ENCODE measurements at places on chromosomes 3 and 15.

- no peak for DNase-seq
Measured at GRCh38 chr15:31098953-31099740, 2.4 kb downstream of the TRPM1 start.

DNA sequence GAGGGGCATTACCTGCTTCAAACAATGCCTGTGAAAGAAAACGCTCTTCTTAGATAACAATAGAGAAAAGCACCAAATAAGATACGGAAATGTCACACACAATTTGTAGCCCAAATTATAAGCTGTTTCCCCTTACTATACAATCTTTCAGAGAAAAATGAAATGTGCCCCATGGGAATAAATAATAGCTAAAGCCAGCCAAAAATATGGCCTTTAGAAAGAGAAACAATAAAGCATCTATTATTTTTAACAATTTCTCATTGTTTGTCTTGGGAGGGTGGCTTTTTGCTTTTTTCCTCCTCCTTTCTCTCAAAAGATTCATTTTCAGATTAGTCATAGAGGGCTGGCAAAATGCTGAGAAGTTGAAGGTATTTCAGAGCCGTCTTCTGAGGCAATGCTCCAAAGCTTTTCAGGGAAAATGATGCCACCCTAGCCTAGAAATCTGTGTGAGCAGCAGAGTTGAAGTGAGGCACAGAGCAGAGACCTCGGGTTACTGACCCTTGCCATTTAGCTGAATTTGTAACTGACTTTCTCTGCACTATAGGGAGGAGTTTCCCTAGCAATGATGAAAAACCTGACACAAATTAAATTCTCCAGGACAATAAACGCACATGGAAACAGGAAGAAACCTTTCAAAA, 86.3 kb upstream of the PRICKLE2 start:
- no peak for DNase-seq

DNA sequence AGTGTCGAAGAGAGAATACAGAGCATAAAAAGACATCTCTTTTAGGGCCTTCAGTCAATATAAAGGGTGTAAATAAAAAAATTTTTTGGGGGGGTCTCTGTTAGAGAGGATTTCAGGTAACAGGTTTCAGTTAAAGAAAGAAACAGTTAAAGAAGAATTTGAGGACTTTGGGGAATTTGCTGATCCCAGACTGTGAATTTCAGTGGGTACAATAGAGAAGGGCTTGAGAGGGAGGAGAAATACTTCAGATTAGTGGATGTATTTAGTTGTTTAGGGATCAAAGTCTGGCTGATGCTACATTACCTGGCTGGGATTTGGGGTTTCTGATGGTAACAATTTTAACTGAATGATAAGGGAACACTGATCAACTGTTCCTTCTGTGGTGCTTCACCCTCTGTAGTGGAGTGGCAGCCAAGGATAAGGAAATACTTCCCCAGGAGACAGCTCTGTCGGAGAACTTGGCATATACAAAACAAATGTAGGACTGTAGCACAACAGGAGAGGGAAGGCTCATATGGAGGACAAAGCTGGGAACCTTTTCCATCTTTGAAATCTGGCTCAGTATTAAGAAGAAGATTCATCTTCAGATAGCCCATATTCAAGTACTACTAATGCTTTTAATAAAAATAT, 79.2 kb downstream of the MEF2A start:
- DNase-seq = no peak

GRCh38 chr3:111595232-111595631, at the start of gene ZBED2:
Gene ZBED2, minus strand, starts transcription at chr3:111595346. Its CDS starts 1,145 bp downstream, at chr3:111594201.
- DNase-seq = no peak

DNA sequence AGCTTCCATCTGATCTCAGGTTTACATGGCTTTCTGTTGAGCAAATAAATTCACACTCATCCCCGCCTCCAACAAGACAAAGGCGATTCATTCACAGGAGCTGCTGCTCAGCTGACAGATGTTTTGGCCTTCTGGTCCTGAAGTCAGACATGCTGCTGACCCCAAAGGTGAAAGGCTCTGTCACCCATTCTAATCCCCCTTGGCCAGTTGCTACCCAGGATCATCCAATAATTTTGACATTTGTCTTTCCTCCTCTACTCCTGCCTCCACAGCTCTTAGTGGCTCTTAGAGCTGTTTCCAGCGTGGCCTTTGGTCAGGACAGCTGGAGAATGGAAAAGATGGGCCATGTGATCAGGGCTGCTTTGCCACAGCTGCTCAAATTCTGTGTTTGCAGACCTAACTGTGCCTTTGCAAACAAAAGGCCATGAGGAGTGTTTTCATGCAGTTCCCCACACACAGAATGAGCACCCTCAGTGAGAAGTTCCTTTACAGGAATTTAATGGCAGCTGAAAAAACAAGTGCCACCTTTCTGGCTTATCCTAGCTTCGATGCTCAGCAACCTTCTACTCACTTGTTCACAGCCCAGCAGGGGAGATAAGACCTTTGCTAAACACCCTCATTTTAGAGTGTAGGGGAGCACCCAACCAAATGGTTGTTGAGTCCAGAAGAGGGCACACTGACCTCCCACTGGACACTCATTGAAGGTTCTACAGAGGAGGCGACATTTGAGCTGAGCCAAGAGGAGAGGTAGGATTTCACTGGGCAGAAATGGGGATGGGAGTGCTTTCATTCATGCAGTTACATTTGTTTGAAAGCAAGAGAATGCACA, 39.0 kb downstream of the CYP19A1 start:
- DNase-seq = no peak

- DNase-seq = no peak
Measured at GRCh38 chr3:69422751-69423150, 36.9 kb upstream of the FRMD4B start.

DNA sequence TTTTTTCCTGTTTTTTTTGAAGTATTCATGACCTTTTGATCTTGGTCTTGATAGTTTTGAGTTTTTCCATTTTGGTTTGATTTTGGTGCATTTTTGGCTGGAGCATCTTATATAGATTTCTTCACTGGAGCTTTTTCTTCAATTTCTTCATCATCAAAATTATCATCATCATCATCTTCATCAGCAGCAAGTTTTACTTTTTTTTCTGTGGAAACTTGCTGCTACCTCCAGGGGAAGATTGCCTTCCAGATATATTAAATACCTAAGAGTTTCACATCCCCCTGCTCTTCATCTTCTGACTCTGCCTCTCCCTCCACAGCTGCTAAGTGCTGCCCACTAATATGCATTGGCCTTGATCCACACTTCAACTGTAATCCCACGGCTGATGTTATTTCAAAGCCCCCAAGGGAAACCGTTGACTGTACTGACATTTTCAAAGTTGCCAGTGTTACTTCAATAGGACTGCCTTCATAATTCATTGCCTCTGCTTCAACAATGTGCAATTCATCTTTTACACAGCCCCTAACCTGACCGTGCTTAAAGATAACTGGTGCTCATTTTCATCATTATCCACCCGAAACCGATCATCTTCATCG, 151.7 kb downstream of the NR1D2 start:
- DNase-seq = no peak

DNA sequence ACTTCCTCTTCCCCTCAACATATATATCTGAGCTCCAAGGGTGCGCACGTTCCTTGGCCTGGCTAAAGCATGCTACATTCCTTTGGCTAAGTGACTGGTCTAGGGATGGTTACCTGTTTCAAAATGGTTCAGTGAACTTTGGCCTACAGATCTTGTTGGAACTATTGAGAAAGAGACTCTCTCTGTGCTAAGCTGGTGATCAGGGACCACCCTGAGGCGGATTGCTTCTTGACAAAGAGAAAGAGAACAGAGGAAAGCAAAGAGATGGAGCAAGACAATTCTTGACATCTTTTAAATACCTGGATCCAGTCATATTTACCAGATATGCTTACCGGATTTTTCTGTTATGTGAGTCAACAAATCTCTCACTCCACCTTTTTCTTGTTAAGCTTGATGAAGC, 123.1 kb downstream of the CHST2 start:
- no peak for DNase-seq

- DNase-seq = no peak
Measured at GRCh38 chr15:95715906-95716656, 614.4 kb upstream of the NR2F2 start.

DNA sequence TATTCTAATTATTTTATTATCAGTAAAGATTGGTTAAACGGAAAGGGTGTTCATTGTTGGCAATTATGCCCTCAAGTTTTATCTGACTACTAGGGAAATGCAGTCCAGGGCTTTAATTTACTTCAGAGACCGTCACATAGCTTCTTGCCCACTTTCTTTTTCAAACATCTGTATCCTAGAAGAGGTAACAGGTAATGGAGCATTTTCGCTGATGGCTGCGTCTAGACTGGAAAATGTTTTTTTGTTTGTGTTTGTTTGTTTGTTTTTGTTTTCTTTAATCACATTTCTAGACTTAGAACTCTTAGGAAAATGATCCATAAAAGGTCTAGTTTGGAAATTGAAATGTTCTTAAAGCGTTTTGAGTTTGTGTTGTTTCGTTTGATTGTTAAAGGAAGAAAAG, 71.4 kb downstream of the ANXA2 start:
- no peak for DNase-seq

GRCh38 chr15:41116962-41117252, 827 bp upstream of the INO80 start:
- DNase-seq = no peak

- no peak for DNase-seq
Measured at GRCh38 chr3:6249679-6250078, 611.2 kb upstream of the GRM7 start.

DNA sequence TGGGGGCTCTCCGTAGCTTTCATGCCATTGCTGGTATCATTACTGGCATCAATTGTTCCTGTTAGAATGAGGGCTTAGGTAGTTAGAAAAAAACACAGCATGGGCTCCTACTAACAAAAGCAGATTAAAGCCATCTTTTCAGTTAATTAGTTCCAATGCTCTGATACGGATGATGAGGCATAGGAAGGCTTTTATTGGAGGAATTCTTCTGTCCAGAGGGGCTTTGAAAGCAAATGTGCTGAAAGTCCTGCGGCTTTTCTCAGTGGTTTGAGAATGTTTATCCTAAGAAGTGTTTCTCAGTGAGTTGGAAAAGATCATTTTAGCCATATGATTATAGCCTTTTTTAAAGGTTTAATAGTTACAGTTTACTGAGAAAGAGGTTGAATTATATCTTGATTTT, 198.5 kb downstream of the THSD4 start:
- no peak for DNase-seq

DNA sequence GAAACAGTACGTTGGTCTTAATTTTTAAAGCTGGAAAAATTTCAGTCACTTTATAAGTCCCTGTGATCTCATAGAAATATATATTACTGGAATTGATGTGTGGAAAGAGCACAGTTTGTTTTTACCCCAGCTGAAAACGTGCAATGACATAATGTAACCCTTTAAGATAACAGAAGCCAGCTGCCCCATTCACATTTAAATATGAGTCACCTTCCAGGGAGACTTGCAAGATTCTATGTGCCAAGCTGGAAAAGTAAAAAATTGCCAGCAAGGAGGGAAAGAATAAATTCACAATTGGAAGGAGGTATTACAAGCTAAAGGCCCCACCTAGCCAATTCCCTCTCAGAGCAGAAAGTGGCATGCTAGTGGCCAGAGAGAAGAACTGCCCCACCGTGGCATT, 50.2 kb downstream of the SAMMSON start:
- DNase-seq = no peak

DNA sequence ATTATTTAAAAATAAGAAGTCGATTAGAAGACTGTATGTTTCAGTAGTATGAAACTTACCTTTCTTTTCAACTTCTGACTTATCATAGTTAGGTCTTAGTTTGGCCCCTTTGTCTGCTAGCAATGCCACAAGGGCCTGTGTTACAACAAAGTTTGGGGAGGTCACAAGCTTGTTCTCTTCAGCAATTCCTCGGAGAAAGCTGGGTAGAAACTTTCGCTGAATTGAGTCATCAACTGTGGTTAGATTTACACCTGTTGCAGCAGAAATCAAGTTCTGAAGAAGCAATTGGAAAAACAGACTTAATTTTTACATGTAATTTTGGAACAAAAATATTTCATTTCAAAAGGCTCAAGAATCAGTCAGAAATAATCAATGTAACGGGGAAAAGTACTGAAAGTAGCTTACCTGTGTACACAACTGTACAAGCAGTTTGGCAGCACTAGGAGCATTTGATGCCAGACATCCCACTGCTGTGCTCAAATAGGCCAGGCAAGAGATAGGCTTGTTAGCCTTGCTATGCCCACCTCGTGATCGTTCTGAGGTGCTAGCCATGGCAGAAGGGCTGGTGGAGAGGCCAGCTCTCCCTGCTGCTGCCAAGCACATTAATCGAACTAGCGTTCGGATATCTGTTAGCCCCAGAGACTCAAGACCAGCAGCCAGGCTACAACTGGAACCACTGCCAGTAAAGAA, 58.6 kb downstream of the FBXL22 start:
- DNase-seq = no peak

- no peak for DNase-seq
Measured at GRCh38 chr15:38164061-38164460, 88.6 kb upstream of the SPRED1 start.

- no peak for DNase-seq
Measured at GRCh38 chr3:4030624-4031023, 231.4 kb downstream of the LRRN1 start.

- DNase-seq = no peak
Measured at GRCh38 chr3:134039161-134039862, 9.6 kb upstream of the SLCO2A1 start.

DNA sequence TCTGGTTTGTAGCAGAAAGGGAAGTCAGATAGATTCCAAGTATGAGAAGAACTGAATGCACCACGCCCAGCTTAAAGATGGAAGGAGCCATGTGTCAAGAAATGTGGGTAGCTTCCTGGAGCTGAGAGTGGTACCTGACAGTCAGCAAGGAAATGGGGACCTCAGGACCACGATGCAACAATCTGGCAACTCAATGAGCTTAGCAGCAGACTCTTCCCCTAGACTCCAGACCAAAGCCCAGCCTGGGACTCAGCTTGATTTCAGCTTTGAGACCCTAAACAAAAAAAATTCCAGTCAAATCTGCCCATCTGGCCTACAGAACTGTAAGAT, 24.4 kb downstream of the MIX23 start:
- DNase-seq = no peak

DNA sequence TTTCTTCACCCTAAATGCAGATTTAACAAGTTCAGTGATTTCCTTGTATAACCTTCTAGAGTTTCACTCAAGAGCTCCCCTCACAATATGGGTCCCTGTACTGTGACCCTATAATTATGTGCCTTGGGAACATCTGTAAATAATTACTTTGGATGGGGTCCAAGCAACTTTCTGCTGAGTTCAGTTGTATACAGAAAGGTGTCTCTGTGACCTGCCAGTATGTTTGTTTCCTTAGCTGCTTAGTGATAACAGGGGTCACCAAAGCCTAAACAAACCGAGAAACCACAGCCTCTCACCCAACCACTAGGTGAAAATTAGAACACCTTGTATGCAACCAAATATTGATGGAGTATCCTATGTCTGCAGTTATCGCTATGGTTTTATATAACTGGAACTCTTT, 29.8 kb upstream of the SLC25A36 start:
- DNase-seq = no peak

GRCh38 chr3:68336042-68336441, 596.3 kb downstream of the TAFA4 start:
- DNase-seq = no peak

All from CD4-positive, alpha-beta T cell treated with Interleukin-4 for 1 hour (primary cell).